Heart right ventricle (tissue), 16 donors: ENCODE measurements at places on chromosomes 7 and 10. TPM values are rescaled to one million over a fixed set of nuclear protein-coding genes. Genes with fewer than 3 reads are reported as not detected.

Gene BAIAP2L1
- 5.2 TPM for total RNA-seq

Gene VENTX
- total RNA-seq, result 0.31 TPM

Gene TUBAL3
- not detected for total RNA-seq

Gene KLF14
- not detected for total RNA-seq

Gene IFIT2
- total RNA-seq, result 24.4 TPM

Gene ATOH7
- total RNA-seq, result not detected

Gene PIK3AP1
- 4.4 TPM for total RNA-seq

Gene NEUROD6
- not detected for total RNA-seq

Gene ELOVL3
- 0.45 TPM for total RNA-seq

Gene CYP3A5
- total RNA-seq, result not detected

Gene RAB19
- total RNA-seq, result not detected

Gene ALOX5
- 1.8 TPM for total RNA-seq

Gene CLDN12
- total RNA-seq, result 33.6 TPM

Gene IFIT1B
- not detected for total RNA-seq

Gene PON1
- not detected for total RNA-seq

Gene MYH16
- not detected for total RNA-seq

Gene PKD2L1
- not detected for total RNA-seq

Gene VAX1
- total RNA-seq, result not detected

Gene C10orf95
- not detected for total RNA-seq

Gene VGF
- total RNA-seq, result not detected

Gene LLCFC1
- total RNA-seq, result not detected
